Left ventricle myocardium inferior (tissue), 1 donor: ENCODE measurements at places on chromosomes 1 and 21.

DNA sequence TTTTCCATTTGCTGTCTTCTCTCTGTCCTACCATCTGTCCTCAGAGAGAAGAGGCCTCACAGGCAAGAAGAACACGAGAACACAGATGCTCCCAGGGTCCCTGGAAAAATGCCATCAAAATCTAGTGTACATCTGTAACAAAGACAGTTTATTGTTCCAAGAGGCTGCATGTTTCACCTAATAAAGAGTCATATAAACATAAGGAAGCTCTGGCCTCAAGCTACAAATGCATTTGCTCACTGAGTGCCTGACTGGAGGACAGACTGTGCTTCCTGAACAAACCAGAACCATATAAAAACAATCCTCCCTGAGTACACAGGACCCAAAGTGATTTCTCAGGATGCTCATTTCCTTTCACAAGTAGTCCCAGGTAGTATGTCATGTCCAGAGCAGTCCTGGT, 76.3 kb upstream of the SLC44A3 start:
- no peak for DNase-seq

- no peak for DNase-seq
Measured at GRCh38 chr1:221241592-221241991, 362.3 kb downstream of the HLX start.

GRCh38 chr1:247906504-247907047, 11.2 kb downstream of the OR2W3 start:
- DNase-seq, result no peak

DNA sequence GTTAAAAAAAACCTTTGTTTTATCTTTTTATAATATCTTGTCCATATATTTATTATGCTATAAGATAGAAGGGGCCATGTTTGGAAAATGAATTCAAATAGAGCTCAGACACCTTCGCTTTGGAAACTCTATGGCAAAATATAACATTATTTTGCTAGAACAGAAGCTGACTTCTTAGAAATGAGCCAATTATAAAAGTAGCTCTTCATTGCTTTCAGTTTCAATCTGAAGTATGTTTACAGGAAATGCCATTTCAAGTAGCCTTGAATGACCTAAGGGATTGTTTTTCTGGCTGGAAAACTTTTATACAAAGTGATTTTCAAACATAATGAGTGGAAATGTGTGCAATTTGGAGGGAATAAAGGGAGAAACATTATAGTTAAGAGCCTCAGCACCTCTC, 37.8 kb upstream of the GBP5 start:
- no peak for DNase-seq

GRCh38 chr1:110707232-110707631, 32.5 kb upstream of the KCNA3 start:
- DNase-seq, result no peak
